HAP-1 (cell line): ENCODE measurements at places on chromosomes 13 and 19.

DNA sequence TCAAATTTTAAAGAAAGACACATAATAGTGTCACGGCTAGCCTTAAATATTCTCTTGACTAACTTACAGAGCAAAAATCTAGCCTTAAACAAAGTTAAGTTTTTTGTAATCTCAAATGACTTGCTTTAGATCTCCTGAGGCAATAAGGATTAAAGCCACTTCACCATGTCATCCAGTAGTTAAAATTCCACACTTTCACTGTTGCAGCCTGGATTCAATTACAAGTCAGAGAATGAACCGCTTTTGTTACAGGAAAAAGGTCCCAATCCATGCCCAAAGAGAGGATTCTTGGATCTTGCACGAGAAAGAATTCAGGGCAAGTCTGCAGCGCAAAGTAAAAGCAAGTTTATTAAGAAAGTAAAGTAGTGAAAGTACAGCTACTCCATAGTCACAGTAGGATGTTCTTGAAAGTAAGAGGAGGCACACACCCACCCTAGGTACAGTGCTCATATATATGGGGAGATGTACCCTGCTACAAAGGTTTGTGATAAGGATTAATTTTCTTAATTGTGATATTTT, 34.6 kb upstream of the CD177 start:
- DNase-seq = peak; percentile 83

DNA sequence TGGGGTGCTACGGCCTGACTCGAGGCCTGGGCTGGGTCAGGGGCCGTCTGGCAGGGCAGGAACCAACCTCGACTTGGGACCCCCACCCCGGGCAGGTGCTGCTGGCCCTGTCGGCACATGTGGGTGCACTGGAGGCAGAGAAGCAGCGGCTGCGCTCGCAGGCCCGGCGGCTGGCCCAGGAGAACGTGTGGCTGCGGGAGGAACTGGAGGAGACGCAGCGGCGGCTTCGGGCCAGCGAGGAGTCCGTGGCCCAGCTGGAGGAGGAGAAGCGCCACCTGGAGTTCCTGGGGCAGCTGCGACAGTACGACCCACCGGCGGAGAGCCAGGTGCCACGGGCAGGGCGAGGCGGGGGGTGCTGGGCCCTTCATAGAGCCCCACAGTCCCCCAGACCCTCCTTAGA, 5.9 kb downstream of the KLC3 start:
- DNase-seq = no peak

DNA sequence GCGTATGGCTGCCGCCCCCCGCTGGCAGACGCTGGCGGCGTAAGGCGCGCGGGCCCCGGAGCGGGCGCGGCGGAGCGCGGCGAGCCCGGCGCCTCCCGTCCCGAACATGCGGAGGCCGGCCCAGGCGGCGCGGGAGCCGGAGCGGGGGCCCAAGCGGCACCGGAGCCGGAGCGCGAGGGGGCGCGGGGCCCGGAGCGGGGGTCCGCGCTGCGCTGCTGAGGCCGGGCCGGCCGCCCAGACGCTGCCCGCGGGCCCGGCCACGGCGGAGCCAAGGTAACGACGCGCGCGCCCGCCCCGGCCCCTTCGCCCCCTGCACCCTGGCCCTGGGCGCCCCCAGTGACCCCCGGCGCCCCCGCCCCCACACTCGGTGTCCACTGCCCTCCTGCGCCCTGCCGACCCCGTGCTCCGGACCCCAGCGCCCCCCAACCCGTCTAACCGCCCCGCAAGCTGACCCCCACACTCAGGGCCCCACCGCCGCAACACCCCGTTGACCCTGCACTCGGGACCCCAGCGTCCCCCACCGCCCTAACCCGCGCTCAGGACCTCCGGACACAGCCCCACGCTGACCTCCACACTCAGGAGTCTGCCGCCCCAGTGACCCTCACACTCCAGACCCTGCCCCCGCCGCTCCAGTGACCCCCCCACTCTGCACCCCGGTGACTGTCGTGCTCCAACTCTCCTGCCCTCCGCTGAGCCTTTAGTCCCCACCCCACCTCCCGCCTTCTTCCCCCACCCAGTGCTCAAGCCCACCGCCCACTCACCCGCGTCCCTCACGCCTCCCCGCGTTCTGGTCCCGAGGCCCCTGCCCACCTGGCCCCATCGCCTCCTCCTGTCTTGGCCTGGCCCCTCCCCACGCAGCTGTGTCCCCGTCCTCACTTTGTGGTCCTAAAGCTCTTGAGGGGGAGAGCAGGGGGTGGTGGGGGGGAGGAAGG, at the start of gene CSNK1G2:
CSNK1G2 (plus strand) TSS at position 27 of the 932 bp plus-strand sequence. CDS start 28,601 bp downstream, outside the sequence.
- DNase-seq = peak; percentile 24

DNA sequence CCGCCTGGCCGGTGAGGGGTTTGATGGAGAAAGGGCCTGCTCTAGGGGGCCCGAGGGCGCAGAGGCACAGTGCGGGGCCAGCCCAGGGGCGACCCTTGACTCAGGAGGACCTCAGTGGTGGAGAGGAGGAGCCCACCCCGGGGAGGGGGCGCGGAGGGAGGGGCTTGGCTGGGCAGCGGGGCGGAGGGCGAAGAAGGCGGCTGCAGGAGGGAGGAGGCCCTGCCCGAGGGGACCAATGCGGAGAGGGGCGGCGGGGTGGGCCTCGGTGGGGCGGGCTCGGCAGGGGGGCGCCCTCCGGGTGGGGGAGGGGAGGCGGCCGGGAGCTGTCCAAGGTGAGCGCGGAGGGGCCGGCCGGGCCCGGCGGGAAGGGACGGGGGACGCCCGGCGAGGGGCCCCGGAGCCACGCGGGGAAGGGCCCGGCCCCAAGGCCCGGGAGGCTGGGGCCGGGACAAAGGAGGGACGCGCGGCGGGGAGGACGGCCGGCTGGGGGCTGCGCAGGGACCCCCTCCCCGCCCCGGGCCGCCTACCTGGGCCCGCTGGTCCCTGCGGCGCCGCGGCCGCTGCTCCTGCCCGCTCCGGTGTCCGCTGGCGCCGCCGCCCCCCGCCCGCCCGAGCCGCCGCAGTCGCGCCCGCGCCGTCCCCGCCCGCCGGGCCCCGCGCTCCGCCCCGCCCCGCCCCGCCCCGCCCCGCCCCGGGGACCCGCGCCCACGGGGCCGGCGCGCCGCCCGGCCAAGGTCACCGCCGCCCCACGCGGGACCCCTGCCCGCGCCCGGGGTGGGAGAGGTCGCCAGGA, at the start of gene DIRAS1:
DIRAS1 (minus strand) TSS at position 596 of the 793 bp plus-strand sequence. CDS start 3,566 bp downstream, outside the sequence.
- DNase-seq = peak; percentile 53

DNA sequence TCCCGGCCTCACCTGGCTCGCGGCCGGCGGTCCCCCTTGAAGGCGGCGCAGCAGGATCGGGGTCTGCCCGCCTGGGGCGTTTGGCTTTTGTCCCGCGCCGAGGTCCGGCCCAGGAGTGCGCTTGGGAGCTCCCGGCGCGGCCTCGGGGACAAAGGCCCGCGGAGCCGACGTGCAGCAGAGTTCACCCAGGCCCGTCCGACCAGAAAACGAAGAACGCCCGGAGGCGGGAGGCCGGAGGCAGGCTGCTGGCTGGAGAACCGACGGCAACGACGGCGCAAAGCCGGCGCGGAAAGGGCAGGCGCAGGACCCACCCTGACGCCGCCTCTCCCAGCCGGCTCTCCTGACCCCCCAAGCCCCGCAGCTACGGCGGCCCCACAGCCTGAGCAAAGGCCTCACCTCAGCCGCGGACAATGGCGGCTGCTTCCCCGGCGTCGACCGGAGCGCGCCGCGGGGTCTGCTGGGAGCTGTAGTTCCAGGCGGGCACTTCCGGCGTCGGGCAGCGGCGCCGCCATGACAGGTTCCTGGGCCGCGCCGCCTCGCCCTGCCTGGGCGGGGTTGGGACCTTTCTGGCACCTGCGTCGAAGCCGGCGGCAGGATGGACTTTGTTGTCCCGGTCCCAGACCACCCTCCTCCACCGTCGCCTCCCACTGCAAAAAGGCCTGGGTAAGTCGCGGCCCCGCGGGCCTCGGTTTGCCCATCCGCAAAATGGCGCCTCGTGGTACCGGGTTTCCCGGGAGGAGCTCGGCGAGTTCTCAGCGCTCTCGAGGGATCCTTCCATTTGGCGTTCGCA, at the start of gene ZNF606:
ZNF606 (minus strand) TSS at position 437 of the 790 bp plus-strand sequence. CDS start 1,501 bp downstream, outside the sequence.
- DNase-seq = peak; percentile 81

GRCh38 chr19:50969413-50969760, at the start of gene KLK6:
TSS of gene KLK6 (minus strand) at chr19:50969591. CDS start at chr19:50968104, 1,487 bp downstream.
- DNase-seq = no peak

DNA sequence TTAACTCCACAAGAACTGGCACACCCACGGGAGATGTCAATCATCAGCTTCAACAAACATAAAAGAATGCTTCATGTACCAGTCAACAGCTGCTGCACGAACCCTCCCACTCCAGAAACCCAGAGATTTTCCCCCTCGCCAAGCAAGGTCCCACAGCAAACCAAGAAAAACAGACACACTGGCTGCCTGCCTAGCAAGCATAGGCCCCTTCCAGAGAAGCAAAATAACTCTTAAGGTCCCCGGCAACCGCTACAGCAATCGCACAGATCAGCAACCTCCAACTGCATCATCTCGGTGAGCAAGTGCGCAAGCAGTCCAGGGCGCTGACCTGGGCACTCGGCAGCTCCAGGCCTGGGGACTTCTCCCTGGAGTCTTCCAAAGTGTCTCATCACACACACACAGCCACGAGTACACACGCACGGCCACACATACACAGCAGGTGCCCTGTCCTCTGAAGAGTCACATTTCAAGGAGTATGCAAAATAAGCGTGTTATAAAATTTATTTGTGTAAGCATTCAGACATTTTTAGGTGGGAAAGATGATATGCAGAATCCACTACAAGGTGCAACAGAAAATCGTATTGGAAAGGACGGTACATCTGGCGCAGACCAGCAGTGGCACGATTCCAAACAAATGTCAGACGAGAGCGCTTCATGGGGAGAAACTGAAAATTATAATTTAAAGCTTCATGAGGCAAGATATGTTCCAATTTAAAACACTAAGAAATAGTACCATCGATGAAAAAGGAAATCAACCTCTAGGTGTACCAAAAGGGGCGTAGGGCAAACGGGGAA, 125.0 kb downstream of the STK24 start:
- DNase-seq = no peak

DNA sequence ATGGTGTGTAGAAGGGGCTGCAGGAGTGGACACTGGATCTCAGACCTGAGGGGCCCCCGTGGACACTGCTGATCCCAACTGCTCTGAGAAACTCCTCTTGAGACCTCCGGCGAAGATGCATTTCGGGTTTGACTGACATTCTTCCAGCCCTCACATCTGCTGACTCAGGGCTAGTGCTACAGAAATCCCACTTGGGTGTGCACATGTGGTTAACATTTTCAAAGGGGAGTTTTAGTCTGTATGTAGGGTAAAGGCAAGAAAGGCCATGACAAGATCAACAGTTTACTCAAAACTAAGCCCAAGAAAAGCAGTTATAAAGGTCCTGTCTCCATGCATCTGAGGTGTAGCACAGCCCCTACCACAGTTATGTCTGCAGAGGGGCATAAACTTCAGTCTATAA, 31.2 kb downstream of the DLEU7 start:
- DNase-seq = no peak

- no peak for DNase-seq
These were observed 1.2 kb downstream of the LSM4 start for GRCh38 chr19:18321734-18322102.

- DNase-seq = no peak
These were observed at the start of gene ZNF728 for GRCh38 chr19:23002690-23003422. TSS of gene ZNF728 (minus strand) at chr19:23003176. CDS start at chr19:23003030, 146 bp downstream.

DNA sequence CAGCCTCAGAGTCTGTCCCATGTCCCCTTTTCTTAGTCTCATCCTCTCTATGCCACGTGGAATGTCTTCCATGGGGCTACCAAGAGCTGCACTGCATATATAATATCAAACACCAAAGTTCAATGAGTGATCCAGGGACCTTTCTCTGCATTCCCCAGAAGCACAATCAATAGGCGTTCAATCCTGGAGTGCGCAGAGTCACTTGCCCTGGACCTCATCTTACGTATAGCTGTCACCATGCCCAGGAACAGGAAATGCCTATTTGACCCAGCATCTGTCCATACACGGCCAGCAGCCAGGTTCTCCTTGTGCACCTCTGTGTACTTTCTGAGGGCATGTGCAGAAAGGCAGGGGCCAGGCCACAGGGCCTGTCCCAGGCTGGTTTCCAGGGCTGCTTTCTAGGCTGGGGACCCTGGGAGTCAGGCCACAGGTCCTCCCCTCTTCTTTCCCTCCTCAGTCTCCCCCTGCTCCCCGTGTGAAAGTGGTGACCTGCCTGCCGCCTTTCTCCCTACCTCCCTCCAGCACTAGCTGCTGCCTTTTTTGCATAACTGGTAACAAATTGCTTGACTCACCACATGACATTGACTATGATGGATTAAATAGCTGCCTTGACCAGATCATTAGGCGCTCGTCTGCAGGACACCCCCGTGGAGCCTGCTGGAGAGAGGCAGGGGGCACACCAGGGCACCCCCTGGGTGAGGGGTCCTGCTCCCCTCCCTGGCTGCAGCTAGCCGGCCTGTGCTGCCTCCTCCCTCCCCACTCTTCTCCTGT, 222.0 kb downstream of the ZNF536 start:
- no peak for DNase-seq

DNA sequence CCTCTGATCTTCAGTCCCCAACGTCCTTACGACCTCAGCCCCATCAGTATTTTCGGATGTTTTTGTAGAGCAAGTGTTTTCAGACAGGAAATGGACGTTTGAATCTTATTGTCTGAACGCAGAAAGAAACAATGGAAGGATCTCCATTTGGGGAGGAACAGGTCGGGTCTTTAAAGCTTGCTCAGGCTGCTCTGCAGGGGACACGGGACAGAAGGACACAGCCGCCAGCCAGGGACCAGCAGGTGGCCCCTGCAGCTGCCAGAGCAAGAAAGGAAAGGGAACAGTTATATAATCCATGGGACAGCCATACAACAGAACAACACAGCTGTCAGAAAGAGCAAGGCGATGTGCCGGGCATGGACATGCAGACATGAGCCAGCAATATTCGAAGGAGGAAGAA, 18.5 kb upstream of the IGLON5 start:
- DNase-seq = no peak

DNA sequence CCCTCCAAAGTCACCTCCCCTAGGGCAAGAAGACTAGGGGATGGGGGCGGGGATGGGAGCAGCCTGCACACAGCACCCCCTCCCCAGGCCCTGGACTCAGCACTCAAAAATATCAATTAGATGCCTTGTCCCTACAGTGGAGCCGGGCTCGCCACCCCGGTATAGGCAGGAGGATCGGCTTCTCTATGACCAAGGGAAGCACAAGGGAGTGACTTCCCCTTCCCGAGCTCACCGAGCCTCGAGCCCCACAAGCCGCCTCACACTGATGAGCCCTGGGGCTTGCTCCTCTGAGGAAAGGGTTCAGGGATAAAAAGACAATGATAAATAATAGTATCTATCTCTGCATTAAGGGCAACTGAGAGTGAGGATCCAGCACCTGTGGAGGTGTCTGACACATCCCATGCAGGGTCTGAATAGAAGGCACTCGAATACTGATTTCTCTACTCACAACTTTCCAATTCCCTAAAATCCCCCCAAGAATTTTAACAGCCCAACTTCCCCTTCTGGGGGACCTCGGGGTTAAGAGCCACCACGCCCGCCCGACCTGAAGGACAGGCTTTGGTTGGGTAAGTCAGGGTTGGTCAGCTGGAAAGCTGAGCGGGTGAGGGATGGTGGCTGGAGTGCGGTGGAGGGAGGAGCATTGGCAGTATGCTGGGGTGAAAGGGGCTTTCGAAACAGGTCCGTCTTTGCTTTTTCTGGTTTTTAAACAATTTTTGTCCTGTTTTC, 51.3 kb downstream of the STK24 start:
- no peak for DNase-seq

DNA sequence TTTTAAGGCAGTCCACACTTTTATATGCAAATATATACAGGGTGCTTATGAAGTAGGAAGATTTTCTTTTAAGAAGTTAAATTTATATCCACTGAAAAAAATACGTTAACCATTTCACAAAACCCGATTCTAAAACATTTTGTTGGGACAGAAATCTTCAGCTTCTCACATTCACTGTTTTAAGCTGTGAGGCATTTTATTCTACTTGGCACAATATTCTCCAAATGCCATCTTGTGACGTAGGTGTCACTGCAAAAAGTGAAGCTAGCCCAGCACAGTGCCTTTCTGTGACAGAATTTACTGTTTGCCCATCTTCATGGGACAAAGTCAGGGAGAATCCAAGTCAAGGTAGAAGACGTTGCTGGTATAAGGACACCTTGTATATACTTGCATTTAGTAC, 94.5 kb upstream of the SLC15A1 start:
- DNase-seq = no peak
